ENCODE measurements at places on chromosomes 5 and 9.

GRCh38 chr5:5342784-5343183 is 79.7 kb upstream of the ICE1 start:
- no peak for DNase-seq

GRCh38 chr5:88954511-88954910 is 71.5 kb upstream of the MEF2C start:
- DNase-seq: no peak

- no peak for DNase-seq
These were observed 85.1 kb upstream of the RAPGEF1 start for GRCh38 chr9:131824953-131825495.

GRCh38 chr9:78249542-78249941 is 13.7 kb downstream of the CEP78 start:
- DNase-seq: no peak

DNA sequence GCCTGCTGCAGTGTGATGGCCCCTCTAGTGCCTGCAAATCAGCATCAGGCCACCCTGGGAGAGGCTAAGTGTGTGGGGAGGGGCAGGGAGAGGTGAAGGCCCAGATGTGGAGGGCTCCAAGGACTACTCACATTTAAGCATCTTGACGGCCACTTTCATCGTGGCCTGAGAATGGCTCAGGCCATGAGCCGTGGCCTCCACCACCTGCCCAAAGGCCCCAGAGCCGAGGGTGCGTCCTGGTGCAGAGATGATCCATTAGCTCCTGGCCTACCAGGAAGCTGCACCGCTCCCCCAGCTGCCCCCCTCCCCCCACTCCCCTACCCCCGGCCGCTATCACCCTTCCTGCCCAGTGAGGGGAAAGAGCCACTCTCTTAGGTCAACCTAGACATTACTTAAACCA is 31.0 kb downstream of the PDGFRB start:
- no peak for DNase-seq

Data from frontal cortex (tissue), 4 donors.